ENCODE measurements at places on chromosomes 4 and X.

DNA sequence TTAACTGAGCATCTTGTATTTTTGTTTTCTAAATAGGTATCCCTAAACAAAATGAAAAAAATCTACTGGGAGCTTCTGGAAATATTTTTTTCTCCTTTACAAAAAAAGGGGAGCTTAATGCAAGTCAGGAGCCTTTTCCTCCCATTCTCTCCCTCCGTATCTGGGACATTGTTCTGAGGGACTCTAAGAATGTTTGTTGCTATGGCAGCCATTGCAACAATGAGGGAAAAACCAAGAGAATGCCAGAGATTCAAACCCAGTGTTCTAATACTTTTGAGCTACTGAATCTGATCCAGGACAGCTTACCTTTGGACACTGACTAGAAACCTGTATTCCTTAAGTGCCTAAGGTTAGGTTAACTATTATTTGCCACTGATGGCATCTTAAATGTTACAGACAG is 485.7 kb upstream of the HS3ST1 start:
- no peak for DNase-seq

DNA sequence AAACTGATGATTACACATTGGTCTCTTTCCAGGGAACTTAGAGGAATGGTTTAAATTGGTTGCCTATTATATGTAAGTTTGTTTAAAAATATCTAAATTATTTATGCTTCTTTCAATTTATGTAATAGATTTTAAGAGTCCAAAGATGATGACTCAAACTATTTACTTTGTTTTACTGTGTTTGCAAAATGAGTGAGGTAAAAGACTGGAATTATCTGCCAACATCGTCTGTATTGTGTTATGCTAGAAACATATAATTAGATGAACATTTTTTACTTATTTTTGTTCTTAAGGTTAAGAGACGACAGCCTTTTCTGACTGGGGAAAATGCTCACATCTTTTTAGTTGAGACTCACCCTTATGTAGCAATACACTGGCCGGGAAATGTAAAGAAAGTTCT is 51.1 kb upstream of the SYTL5 start:
- DNase-seq = no peak

- DNase-seq = no peak
Measured at GRCh38 chrX:2707334-2707760, 16.3 kb downstream of the CD99 start.

GRCh38 chrX:64377753-64378152 is 17.5 kb downstream of the MTMR8 start:
- no peak for DNase-seq

DNA sequence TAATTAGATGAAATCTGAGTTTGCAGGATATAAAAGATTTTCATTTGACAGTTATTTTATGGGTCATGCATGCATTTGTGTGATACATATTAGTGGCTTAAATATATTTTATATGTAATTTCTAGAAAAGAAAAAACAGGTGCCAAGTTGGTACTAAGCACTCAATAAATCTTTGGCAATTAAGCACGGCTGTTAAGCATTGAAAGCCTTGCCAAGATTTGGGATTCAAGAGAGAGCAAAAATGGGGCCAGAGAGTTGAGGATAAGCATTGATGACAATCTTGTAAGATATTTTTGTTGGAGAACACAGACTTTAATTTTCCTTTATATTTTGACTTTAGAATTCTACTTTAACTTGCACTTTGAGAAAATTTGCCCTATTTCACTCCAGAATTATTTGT is 249.8 kb upstream of the MAD2L1 start:
- DNase-seq = no peak

DNA sequence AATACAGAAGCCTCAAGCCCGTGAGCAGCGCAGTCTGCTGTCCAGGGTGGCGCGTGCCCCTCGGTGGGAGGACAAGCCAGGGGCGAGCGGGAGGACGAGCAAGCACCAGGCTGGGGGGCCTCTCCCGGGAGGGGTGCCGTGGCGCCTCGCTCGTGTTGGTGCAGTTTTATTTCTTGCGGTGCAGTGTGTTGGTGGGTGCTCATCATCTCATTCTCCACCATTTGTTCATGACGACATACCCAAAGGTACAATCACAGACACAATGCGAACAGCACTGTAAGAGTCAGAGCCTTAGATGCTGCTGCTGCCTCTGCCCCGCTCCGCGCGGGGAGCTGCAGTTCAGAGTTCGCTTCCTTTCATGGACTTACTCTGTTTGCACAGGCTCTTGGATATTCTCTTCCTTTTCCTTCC is 30.3 kb downstream of the RGS12 start:
- DNase-seq = no peak

GRCh38 chrX:154785716-154786115 is 19.6 kb downstream of the MPP1 start:
- DNase-seq = no peak

Data from cerebellar nuclear complex (tissue), 1 donor.